ENCODE measurements at places on chromosomes 2 and 18.

DNA sequence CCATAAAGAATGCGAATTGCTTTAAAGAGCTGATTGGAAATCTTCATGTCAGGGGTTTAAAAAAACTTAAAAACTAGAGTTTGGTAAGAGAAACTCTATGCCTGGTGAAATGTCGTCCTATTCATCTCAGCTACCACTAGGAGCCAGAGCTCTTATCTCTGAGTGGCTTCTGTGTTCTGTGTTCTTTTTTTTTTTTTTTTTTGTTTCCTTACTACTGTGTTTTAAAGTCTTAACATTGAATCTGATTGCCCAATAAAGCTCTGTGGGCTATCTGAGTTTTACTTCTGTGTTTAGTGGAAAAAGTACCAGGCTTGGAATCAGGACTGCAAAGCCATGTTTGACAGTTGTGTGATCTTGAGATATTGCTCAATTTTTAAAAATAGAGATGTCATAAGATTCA lies 494.8 kb downstream of the RIT2 start:
- DNase-seq: no peak

DNA sequence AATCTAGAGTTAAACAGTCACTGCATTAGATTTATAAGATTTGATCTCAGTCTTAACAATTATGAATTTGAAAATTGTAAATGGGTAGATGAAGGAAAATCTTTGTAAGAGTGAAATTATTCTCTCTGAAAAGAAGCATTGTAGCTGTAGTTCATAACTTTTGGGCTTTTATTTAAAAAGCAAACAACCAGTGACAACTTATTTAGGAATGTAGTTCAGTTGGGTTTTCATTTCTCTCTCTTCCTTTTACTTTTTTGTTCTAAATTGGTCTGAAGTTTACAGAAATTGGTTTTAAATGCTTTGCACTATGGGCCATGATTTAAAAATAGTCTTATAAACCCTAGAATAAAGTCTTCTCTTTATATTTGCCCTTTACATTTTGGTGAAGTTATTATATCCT lies 296.6 kb downstream of the GULP1 start:
- DNase-seq: no peak

DNA sequence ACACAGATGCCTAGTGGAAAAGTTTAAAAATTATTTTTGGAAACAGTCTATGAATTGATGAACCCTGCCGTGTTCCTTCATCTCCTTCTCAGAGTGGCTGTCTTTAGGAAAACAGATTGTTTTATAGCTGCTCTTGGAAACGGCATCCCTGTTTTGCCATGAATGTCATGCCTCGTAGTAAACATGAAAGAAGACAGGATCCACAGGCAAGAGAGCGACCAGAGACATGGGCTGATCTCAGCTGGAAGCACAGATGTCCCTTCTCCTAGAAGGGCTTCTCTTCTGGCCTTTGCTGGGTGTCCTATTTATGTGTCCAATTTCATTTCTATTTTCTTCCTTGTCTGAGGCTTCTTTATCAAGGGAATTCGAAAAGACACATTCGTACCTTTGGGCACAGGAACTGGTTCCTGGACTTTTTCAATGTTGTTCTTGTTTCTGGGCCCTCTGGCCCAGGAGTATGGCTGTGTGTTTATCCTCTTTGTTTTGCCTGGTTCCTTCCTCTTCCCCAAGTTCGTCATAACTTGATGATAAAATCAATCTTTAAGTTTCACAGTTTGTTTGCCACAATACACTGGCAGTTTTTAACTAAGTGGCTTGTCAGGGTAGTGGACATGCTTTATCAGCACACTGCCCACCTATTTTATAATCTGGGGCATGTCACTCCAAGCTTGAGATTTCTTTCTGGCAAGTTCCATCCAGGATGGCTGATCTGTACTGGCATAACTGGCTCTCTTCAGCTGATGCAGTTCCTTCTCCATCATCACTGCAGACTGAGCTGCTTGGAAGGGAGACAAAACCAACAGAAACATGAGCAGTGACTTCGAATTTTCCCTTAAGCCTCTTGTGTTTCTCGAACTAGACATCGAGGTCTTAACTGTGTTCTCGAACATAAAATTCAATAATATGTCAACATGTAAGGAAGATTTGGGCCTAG lies 63.2 kb upstream of the MGAT4A start:
- no peak for DNase-seq

GRCh38 chr2:204576362-204576979 lies 31.2 kb downstream of the PARD3B start:
- DNase-seq: no peak

DNA sequence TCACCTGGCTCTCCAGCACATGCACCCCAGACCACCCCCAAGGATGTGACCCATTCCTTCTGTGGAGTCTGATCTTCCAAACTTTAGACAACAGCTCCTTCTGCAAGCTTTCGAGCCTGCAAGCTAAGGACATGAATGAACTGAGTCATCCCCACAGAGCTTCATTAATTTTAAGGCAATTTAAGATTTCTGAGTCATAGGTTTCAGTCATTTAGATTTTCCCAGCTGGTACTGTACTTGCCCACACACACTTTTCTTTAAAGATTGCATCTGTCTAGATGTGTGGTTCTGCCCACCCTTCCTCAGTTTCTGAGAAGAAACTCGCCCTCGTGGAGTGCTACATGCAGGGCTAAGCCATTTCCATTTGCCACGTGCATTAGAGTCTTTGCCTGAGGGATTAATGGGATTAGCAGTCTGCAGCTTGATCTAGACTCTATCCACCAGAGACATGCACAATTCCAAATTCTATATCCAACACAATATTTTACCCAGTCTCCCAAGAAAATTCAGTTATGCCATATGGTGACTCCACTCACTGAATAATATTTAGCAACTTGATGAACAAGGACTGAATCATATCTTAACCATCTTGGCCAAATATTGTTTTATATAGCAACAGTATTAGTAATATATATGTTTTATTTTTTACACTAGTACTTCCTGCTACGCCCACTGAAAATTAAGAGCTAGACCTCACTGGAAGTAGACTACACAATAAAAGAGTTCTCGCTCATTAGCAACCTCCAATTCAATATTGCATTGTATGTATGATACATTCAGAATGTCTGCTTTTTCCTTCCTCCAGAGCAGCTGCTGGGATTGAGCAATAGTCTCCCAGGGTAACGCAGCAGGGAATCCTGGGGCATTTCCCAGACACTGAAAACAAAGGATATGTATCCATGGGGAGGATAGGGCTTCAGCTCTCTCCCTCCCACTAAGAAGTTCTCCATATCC lies 14.3 kb upstream of the TRIB2 start:
- DNase-seq: no peak

- no peak for DNase-seq
Observed at GRCh38 chr2:20560891-20561636, 89.8 kb downstream of the HS1BP3 start.

GRCh38 chr2:30862054-30862651 lies 54.9 kb upstream of the CAPN13 start:
- peak; percentile 53 for DNase-seq

All from neural crest cell (in vitro differentiated cells).